ENCODE measurements at places on chromosomes 2 and 18.
A peak's percentile ranks its signal among the peaks of the same experiment; 100 is the strongest.

GRCh38 chr2:119753041-119753929, 6.4 kb upstream of the PTPN4 start:
- DNase-seq, result peak; percentile 50

- no peak for DNase-seq
These were observed 290.3 kb downstream of the CELF4 start for GRCh38 chr18:37275237-37275741.

DNA sequence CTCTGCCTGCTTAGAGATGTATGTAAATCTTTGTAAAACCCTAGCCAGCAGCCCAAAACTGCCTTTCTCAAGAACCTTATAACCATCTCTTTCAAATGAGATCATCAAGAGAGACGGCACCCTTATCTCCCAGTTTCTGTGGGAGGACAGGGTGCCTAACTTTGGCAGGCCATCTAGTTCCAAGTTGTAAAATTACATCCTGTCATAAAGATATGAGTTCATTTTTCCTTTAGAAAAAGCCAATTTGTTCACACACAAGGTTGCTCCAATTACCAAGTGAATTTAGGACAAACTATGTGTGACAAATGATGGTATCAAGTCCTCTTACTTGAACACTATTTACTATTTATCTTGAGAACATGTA, 65.3 kb downstream of the MEMO1 start:
- DNase-seq, result no peak

DNA sequence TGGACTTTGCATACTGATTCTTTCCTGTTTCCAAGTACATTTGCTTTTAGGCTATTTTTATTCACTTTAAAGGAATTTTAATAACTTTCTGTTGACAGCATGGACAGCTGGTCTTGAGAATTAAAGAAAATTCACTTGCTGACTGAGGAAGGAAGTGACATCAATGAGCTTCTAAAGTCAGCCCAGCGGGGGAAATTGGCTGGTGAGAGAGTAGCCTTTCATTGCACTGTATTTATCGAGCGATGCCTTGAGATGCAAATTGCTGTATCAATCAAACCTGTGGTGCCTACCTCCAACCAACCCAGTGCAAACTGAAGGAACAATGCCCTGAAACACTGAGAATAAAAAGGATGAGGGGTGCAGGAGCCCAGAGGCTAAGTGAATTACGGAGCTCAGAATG, 91.4 kb upstream of the AQP4 start:
- no peak for DNase-seq

DNA sequence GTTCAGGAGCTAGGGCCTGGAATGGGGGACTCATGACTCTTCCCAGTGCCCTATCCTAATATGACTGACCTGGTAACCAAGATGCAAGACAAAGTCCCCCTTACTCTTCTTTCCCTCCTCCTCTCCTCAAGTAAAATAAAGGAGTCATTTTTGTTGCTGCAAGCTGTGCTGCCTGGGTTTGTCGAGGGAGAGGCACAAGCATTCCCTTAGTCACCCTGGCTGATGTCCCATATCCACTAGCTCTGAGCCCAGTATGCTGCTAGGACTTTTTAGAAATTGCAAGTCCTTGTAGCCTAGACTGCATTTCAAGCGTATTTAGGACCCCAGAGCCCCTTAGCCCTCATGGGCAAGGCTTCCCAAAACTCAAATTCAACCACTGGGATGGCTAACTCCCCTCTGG, 338.5 kb upstream of the SETBP1 start:
- no peak for DNase-seq

- no peak for DNase-seq
These were observed 26.3 kb downstream of the KIF3C start for GRCh38 chr2:25955869-25956535.

- no peak for DNase-seq
These were observed 30.5 kb downstream of the FOSL2 start for GRCh38 chr2:28422908-28423741.

- no peak for DNase-seq
These were observed 1.3 kb downstream of the CALCRL start for GRCh38 chr2:187446711-187447110.

DNA sequence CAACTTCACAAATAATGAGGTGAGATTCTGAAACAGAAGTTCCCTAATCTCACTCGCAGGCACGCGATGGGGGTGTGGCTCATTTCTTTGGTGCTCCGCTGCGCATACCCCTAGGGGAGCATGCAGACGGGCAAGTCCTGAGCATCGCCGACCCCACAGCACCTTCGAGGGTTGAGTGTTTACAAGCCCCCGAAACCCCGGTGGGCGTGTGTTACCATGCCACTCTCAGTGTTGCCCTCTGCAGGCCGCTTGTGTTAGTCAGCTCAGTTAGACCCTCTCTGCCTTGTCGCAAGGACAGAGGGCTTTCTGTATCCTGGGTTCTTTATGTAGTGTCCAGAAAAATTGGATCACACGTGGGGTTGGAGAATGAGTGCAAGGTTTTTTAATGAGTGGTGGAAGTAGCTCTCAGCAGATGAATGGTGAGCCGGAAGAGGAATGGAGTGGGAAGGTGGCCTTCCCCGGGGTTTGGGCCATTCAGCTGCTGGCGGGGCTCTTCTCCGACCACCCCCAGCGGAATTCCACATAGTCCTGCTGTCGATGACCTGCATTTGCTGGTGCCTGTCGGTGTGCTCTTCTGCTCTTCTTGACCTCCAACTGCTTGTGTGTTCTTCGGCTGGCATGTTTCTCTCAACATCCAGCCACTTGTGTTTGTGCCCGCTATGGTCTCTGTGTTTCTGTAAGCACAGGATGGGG, 191.3 kb downstream of the RPRM start:
- DNase-seq, result no peak
